ENCODE measurements at places on chromosomes 13 and 19. TPM values are rescaled to one million over a fixed set of nuclear protein-coding genes. Genes with fewer than 3 reads are reported as not detected.

DNA sequence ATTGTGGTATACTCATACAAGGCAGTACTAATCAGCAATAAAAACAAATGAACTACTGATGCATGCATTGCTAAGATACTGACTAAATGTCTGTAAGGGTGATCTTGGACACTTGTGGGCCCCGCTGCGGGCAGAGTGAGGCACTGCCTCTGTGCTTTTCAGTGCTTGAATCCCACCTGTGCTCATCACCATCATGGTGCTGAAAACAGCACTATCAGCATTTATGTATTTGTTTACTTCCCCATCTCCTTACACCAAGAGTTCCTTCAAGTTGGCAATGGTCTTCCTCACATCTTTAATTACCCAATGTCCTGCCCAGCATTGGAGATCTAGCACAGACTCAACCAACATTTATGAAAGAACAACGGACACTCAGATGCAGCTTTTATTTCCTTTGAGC lies 193.7 kb upstream of the RFC3 start:
- DNase-seq = no peak

DNA sequence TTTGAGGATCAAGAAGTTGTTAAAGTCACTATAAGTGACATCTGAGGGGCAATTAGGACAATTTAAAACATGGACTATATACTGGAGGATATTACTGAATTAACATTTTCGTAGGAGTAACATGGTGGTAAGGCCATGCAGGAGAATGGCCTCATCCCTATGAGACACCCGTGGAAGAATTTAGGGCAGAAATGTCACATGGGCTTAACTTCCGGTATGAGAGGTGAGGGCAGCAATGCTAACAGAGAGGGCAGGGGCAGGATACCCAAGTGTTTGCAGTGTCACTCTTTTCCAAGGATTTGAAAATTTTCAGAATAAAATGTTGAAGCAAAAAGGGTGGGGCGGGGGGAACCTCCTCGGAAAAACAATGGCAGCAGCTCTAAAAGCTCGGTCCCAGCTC lies 23.6 kb downstream of the RANBP3 start:
- DNase-seq = no peak

GRCh38 chr13:47598340-47598911 lies 402.6 kb downstream of the SUCLA2 start:
- DNase-seq = no peak

DNA sequence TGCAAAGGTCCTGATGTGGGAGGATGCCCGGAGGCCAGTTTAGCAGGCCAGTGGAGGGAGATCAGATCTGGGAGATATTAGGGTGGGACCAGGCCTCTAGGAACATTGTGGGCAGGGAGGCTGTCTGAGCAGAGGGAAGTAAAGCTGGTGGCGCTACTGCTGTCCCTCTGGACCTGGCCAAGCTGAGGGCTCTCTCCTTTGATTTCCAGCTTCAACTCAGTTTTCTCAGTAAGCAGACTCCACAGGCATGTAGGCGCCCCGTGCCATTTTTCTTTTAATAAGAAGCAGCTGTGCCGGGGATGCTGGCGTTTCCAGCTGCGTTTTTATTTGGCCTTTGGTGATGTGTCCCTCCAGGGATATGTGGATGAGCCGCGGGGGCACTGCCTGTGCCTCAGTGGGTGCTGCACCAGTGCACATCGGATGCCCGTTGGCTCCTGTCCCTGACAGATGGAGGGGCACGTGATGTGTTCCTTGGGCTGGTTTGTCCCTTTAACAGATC lies 6.7 kb downstream of the DNM2 start:
- no peak for DNase-seq

- DNase-seq = no peak
Measured at GRCh38 chr19:5913739-5914357, at the start of gene CAPS. Gene CAPS, plus strand, starts transcription at chr19:5914254. Its CDS starts 153 bp downstream, at chr19:5914407.

GRCh38 chr13:21420706-21421105 lies 38.4 kb downstream of the ZDHHC20 start:
- no peak for DNase-seq

DNA sequence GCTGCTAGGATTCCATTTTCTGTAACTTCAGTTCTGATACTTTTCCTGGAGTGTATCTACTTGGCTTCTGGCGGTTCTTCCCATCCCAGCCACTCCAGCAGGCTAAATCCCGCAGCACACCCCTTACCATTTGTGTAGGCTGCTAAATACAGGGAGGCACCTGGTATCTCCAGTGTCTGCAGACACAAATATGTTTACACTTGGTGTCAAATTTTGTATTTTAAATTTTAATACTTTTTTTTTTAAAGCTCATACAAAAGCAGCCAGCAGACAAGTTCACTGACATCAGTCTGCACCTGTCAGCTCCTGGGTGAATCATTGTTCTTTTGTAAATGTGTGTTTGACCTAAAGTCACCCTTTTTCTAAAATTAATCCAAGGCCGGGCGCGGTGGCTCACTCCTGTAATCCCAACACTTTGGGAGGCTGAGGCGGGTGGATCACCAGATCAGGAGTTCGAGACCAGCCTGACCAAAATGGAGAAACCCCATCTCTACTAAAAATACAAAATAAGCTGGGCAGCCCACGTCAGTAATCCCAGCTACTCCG lies 3.4 kb upstream of the ZSCAN4 start:
- DNase-seq = no peak

DNA sequence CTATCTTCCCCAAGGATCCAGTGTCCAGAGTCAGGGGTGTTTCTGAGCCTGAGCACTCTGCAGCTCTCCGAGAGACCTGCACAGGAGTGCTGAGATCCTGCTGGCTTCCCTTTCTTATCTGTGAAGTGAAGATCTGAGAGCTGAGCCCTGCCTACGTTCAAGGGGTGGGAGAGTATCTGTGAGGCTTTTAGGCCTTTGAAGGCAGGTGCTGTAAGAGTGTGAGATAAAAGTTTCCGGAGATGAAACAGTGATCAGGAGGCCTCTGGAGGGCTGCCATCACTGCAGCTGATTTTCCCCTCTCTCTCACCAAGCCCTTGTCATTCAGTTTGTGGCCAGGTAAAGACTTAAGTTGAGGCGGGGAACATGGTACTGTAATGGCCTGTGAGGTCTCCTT lies 83.1 kb downstream of the AKAP11 start:
- peak; percentile 81 for DNase-seq

DNA sequence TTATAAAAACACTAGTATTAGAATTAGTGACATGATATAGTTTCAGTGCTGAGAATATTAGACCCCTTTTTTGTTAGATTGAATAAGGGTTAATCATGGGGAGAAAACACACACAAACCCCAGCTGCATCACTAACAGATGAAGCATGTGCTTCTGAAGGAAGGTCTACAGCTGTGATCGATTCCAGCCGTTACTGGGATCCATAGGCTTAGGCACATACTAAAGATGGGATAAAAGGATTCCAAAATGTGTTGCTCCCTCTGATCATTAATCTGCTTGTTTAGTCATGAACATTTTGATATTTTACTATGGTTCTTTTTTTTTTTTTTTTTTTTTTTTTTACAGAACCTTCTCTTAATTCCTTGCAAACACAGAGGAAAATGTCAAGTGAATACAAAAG lies 1591.3 kb downstream of the EFNB2 start:
- DNase-seq = no peak

Gene SPPL2B
- 37.7 TPM for total RNA-seq

Gene APOC4
- not detected for total RNA-seq

Gene WTIP
- 0.60 TPM for total RNA-seq

Gene RFPL4A
- not detected for total RNA-seq

Gene DIRAS1
- 0.33 TPM for total RNA-seq
